EH (cell line): ENCODE measurements at places on chromosomes 5 and 9.

DNA sequence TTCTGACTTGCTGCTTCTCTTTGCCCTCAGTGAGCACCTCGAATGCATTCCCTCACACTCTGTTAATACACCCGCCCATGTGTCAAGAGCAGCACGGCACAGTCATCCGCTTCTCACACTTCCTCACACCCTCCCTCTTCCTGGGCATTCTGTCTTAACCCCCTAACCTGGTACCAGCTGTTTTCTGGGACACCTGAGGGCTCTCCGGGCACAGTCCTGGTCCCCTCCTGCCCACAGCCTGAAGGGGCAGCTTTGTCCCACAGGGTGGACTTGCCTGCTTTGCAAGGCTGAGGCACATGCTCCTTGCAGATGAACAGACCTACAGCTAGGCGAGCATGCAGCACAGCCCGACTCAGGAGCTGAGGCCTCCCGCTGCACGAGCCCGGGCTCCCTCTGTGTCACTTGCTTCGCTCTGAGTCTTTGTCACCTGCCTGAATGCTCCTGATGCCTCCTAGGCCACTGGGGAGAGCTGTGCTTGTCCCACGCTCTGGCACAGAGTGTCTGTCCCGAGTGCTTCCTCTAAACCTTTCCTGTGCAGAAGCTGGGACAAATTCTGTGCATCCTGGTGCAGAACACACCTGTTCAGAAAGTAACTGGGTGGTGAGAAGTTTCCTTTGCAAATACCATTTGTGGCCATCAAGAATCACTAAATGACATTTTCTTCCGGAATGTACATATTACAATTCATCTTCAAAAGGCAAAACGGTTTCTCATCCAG, 47.8 kb downstream of the AHRR start:
- DNase-seq = no peak

- no peak for DNase-seq
Measured at GRCh38 chr9:130669965-130670364, 5.6 kb downstream of the PRDM12 start.

- DNase-seq = no peak
Measured at GRCh38 chr5:18311266-18311665, 677.0 kb downstream of the TAF11L14 start.

DNA sequence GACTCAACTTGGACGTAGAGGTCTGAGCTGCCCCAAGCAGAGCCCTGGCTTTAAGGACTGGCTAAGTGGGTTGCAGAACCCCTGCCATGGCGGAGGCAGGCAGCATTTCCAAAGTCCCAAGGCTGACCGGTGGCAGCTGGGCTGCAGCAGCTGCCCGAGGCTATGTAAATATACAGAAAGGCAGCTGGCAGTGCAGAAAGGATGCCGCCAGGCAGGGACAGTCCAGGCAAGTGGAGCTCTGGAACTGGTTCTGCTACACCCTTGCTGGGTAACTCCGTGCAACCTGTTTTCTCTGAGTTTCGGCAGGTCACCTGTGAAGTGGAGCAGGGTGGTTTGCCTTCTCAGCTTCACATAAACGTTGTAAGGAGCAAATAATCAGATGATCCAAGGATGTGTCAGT, 46.0 kb downstream of the SHB start:
- no peak for DNase-seq

GRCh38 chr9:91534374-91534773, 110.7 kb upstream of the NFIL3 start:
- peak; percentile 34 for DNase-seq

DNA sequence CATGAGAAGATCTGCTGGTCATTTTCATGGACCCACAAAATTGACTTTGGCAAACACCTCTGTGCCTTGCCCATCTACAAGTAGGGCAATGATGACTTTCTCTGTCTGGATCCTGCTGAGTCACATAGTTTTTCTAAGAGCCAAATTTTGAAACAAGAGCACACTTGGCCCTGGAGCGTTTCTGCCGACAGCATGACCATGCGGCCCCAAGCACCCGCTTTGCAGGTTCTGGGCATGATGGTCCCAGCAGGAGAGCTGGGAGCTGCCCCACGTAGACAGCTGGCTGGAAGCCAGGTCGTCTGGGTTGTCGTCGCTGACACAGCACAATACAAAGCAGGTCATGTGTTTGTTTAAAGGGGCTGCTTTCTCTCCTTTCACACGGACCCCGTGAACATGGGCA, 159.8 kb downstream of the SYK start:
- peak; percentile 32 for DNase-seq

- DNase-seq = no peak
Measured at GRCh38 chr9:130639866-130640555, 24.4 kb upstream of the PRDM12 start.

- DNase-seq = peak; percentile 77
Measured at GRCh38 chr9:134681061-134681661, 39.6 kb downstream of the COL5A1 start.

DNA sequence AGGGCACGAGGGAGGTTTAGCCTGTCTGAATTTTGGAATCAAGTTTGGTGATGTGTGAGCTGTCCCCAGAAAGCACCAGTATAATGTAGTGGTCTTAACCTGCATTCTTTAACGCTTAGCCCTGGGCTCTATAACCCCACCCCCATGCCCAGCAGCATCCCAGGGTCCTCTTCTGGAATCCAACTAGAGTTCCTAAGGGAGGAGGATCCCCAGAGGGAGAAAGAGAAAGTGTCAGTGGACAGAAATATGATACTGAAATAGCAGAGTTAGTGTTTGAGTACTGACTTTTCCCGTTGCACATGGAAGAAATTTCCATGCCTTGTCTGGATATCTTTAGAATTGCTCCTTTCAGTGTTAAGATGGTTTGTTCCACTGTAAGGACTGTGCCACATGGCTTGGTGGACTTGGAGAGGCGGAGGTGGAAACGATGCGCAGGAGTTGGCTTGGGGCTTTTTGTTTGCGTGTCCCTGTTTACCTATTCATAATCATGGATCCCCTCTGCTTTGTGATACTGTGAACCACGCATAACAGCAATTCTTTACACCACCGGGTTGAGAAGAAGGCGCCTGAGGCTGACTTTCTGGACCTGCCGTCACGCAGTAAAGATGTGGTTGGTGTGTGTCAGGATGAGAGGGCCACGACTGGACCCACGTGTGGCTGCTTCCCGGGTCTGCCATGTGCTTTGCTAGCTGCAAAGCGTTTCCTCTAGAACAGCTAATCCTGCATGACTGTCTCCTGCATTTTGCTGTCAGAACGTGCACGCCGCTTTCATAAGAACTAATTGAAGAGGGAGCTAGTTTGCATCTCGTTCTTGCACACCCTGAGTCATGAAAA, 142.3 kb downstream of the SMARCA2 start:
- peak; percentile 72 for DNase-seq

DNA sequence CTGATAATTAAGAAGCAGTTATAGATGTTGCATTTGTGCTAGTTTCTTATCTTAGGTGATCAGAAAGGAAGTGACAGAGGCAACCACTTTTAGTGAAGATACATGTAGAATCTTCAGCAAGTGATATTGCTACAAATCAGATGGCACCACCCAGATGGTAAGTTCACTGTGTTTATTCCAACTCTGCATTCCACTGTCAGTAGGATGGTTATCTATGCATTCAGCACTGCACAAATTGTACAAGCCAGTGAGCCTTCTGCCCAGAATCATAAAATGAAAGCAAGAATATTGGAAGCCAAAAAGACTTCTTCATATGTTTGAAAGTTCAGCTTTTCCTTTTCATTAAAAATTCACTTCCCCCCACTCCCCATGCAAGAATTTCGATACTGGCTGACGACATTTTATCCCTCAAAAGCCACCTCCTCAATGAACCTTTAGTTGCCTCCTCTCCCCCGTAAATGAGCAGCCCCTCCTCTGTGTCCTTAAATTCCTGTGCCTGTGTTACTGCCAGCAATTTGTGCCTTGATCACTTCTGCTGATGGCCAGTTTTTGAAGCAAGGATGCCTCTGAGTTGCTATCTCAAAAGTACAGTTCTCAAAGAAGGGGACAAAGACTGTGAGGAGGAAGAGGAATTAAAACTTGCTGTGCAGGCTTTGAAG, 91.6 kb downstream of the ZSWIM6 start:
- peak; percentile 41 for DNase-seq

- DNase-seq = no peak
Measured at GRCh38 chr5:111187079-111187478, 37.1 kb upstream of the CAMK4 start.

GRCh38 chr5:68269820-68270219, 54.3 kb downstream of the PIK3R1 start:
- no peak for DNase-seq

DNA sequence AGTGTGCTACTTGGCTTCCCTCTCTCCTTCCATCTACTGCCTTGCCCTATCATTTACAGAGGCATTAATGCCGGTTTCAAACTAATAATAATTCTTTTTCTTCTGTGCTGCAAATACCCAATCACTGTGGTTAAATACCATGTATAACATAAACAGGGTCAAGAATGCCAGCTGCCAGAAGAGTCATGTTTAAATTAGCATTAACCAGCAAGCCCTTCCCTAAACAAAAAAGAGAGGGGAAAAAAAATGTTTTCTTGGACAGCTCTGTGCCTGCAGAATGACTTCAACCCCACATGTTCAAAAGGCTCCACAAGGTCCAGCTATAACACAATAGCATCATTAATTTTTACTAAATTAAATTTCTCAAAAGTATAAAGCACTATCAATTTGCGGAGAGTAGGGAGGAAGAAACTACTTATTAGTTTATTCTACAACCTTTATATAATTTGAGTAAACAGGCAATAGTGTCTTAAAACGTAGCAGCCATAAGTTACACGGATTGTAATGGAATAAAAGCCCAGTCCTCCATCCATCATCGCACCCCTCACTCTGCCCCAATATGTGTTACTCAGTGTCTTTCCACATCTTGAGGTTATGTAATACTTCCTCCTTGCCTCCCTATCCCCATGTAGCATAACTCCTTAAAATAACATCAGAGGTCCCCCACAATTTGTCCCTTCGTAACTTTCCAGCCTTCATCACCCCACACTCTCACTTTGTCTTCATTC, 3.9 kb downstream of the LPAR1 start:
- peak; percentile 52 for DNase-seq

DNA sequence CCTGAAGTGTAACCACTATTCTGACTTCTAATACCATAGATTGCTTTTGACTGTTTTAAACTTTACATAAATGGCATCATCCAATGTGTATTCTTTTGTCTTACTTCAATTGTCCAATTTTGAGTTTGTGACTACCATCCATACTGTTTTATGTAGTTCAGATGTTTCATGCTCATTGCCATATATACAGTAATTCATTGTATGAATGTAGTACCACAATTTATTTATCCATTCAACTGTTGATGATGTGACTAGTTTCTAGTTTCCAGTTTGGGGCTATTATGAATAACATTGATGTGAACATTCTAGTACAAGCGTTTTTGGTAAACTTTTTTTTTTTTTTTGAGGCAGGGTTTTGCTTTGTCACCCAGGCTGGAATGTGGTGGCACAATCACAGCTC, 55.1 kb downstream of the HMGCS1 start:
- DNase-seq = no peak

- no peak for DNase-seq
Measured at GRCh38 chr5:157596487-157596886, 20.9 kb upstream of the ADAM19 start.

- DNase-seq = no peak
Measured at GRCh38 chr5:60446917-60447316, 253.0 kb downstream of the DEPDC1B start.

DNA sequence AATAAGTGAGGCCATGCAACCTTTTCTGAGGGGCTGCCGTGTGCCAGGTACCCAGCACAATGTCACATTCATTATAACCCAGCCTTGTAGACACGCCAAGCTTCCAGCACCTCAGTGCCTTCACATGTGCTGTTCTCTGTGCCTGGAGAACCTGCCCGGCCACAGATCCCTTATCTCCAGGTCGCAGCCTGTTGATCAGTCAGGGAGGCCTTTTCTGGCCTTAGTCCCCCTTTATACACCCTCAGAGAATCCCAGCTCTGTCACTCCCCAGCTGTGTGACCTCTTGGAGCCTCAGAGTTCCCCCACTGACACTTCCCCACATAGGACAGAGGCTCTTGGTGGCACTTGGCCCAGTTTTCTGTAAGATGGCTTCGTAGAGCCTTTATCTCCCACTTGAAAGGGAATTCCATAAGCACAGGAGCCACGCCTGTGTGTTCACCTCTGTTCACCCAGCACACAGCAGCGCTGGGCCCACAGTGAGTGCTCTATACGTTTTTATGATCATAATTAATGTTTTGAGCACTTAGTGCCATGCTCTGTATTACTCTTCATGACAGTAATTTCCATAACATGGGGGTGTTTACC, 38.7 kb downstream of the NEURL1B start:
- DNase-seq = no peak

DNA sequence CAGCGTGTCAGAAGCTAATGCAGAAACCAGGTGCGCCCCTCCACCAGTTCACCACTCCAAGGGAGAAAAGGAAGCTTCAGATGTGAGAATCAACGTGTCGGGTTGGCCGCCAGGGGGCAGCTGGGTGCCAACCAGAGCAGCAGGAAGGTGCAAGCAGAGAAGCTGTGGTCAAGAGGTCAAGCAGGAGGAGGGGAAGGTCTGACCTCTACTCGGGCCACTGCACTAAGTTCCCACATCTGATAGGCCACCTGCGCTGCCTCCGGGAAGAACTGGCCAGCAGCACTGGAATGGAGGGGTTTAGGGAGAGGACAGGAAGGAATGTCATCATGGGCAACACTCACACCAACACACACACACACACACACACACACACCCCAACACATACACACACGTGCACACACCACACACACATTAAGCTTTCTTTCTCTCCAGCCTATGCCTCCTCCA, 31.4 kb downstream of the ANXA6 start:
- DNase-seq = peak; percentile 64

DNA sequence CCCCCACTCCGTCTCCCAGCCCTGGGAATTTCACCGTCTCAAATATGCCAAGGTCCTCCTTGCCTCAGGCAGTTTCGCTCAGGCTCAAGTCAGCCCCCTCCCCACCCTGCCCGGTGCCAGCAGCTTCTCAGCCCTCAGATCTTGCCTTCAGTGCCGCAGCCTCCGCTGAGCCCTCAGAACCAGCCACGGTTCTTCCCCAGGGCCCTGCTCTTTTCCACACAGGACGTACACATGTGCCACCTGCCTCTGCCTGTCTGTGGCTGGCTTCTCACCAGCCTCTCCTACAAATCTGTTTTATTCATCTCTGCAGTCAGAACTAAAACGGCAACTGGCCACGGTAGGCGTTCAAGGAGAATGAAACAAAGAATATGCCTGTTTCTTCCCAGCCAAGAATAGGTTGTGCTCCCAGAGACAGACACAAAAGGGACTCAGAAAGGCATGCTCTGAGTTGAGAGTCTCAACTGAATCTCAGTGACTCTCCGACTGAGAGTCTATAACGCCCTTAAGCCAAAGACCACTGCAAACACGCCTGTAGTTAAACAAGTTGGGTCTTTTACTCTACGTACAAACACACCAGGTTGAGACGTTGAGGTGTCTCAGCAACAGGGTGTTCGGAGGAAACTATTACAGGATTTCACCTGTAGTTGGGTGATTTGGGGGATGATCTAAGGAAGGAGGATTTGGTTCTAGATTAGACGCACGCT, 10.6 kb upstream of the GRIN1 start:
- no peak for DNase-seq

DNA sequence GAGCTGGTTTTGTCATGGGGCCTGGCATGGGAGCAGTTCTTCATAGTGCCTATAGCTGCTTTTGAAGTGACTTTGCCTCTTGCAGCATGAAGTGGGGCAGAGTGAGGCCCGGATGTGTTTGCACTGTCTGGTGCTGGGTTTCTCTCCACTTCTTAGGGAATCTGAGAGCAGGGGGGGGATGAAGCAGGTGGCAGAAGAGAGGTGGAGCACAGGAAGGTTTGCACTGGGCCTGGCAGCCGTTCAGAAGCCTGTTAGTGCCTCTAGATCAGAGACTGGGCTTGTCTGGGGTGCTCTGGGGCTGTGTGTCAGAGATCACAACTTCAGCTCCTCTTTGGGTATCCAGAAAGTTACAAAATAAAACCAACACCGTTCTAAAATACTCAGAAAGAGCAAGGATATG, 18.4 kb downstream of the USP20 start:
- no peak for DNase-seq
